ENCODE measurements at places on chromosomes 12 and 14.

DNA sequence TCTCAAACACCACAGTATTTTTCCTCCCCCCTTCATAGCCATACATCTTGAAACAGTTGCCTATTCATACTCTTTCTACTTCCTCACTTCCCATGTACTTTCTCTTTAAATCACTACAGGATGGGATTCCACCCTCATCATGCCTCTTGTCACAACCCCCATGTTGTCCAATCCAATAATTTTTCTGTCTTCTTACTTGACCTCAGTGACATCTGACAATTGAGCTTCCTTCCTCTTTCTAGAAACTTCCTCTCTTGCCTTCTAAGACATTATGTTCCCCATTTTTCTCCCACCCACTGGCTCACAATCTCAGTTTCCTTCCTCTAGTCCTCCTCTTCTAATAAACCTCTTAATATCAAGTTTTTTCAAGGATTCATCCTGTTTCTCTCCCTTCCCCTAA, 5.3 kb downstream of the C2CD5 start:
- DNase-seq: no peak

DNA sequence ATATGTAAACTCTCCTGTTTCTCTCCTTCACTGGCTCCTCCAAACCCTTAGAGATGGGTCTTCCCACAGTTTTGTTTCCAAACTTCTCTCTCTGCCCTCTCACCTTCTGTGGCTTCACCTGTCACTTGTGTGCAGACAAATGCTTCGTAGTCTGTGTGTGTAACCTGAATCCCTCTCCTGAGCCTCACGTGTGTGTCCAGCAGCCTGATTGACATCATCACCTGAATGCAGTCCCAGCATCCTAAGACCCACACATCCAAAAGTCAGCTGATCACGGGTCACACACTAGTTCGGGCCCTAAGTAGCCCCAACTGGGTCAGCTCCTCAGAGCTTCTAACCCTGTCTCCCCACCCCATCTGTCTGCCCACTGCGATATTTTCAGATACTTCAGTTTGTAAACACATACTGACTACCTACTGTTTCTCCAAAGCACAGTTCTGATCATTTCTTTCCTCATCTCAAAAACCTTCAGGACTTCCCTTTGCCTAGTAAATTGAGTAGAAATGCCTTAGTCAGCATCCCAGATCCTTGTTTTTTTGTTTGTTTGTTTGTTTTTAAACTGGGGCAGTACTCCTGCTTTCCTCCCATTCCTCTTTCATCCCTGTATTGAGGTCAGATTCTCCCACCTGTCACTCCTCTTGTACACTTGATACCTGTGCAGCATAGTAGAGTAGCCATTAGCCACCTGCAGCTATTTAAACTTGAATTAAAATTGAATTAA, 23.7 kb downstream of the FNTB start:
- no peak for DNase-seq

GRCh38 chr14:106505366-106505765, 979.0 kb downstream of the TMEM121 start:
- no peak for DNase-seq

DNA sequence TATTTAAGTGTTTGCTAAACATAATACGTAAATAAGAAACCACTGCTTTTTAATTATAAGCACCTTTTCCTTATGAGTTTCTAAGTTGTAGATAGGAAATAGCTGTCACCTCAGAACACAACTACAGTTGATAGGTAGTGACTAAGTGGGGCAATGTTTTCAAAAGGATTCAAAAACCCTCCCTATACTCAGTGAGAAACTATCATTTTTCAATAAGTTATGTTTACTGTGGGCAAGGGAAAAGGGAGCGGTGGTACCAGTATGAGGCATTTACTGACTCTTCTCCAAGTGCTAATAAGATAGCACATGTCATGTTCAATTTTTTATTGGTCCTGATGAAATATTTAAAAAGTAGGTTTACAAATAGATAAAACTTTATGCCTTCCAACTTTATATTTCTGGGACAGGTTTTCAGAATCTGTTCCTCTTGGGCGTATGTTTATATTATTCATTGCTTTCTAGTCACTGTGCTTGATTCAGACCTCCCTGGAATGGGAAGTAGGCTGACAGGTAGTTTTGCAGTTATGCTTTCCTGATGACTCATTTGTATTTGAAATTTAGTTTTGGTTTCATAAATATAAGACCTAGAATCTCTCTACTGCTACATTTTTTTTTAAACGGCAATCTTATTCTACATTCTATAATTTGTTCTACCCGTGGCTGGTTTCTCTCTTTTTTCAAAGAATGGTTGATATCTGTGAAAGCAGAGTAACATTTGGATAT, 153.1 kb downstream of the TMEM117 start:
- DNase-seq: no peak

GRCh38 chr12:80199931-80200330, 100.6 kb downstream of the OTOGL start:
- no peak for DNase-seq

DNA sequence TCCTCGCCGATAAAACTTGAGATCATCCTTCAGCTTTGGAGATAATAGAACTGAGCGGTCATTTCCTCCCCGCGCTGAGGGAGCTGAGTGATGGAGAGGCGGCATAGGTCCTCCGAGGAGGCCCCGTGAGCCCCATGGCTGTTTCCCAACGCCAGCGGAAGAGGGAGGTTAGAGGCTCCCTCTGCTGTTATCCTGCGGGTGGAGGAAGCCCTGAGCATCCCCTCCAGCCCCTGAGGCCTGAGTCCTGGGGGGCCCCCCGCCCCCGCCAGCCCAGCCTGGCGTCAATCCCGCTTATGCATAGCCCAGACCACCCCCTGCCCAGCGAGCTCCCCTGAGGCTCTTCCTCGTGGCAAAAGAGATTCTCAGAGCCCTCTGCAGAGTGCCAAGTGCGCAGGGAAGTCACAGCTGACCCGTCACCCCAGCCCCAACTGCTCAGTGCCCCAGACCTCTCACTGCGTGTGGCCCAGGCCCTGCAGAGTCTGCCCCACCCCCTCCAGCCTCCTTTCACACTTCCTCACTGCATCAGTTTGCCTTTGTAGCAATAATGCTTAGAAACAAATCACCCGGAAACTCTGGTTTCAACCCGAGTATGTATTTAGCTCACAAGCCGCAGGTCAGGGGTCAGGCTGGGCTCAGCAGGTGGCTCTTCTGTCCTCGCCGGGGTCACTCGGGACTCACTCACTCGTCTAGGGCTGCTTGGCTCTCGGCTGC, 44.7 kb upstream of the GALNT9 start:
- no peak for DNase-seq

DNA sequence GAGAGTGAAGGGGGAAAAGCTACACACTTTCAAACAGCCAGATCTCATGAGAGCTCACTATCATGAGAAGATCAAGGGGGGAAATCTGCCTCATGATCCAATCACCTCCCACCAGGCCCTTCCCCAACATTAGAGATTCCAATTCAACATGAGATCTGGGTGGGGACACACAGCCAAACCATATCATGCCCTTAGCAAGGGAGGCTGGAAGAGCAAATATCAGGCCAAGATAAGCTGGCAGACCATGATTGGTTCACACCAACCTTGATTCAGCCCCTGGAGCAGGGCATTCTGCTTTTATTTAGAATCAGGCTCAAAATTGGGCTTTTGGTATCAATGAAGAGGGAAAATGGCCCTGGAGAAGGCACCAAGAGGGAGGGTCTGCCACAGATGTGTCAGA, 137.4 kb downstream of the PRKCH start:
- no peak for DNase-seq

DNA sequence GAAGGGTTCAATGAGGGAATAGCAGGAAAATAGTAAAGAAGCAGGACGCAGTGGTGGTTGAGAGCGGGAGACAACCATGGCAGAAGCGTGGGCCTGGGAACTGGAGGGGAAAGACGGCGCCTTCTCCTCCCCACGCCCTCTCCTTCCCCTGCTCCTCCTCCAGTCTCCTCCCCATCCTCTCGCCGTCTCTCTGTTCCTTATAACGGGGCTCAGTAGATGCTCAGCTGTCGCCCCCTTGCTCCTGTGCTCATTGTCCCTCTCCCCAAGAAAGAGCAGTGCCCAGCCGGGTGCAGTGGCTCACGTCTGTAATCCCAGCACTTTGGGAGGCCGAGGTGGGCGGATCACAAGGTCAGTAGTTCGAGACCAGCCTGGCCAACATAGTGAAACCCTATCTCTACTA, 142.0 kb downstream of the BCL11B start:
- no peak for DNase-seq

DNA sequence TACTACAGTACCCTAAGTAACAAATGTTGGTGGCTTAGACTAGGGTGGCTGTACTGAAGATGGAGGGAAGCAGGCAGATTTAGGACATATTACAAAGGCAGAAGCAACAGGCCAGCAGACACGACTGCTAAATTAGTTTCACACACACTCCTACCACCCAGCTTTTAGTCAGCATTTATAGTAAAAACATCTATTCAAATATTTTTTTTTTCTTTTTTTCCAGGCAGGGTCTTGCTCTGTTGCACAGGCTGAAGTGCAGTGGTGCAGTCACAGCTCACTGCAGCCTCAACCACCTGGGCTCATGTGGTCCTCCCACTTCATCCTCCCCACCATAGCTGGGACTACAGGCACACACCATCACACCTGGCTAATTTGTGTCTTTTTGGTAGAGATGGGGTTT, 72.9 kb downstream of the CDK17 start:
- DNase-seq: no peak

GRCh38 chr14:100400115-100400514, 77.0 kb downstream of the SLC25A47 start:
- DNase-seq: no peak

GRCh38 chr12:99154216-99154982, 493.2 kb upstream of the GARIN6 start:
- DNase-seq: no peak

- DNase-seq: no peak
Observed at GRCh38 chr14:104119119-104119487, 19.3 kb upstream of the KIF26A start.

DNA sequence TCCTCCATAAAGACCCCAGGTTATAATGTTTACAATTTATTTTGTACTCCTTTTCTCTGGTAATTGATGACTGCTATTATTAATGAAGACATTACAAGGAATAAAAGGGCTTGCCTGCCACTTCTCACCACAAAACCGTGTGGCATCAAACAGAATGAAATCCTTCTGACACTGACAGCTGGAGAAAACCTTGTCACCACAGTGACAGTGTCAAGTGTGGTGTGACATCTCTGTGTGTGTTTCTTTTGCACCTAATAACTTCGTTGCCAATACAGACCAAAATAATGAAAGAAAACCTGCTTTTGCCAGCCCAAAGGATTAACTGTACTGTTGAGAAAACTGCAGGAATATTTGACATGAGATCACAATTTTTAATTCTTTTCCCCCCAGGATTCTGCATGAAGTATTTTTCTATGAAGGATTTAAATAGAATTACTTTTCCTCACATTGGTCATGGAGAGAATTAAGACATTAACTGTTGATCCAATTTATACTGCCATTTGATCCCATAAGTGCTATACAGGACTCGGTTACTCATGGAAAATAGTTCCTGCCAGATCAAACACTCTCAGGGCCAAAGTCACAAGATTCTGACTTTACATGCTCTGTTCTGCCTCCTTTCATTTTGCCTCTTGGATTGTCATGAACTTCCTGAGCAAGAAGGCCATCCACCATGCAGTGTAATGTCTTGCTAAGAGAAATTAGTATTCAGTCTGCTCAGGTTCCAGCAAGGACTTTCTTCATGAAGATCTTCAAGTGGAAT, 60.4 kb upstream of the IFNG-AS1 start:
- no peak for DNase-seq

GRCh38 chr12:99043319-99043914, 398.3 kb downstream of the APAF1 start:
- peak; percentile 36 for DNase-seq

GRCh38 chr12:71948390-71948789, 9.7 kb downstream of the TPH2 start:
- DNase-seq: no peak

- no peak for DNase-seq
Observed at GRCh38 chr12:105334001-105334400, 3.5 kb downstream of the C12orf75 start.

GRCh38 chr14:102654298-102654697, 61.8 kb downstream of the RCOR1 start:
- peak; percentile 8 for DNase-seq

- no peak for DNase-seq
Observed at GRCh38 chr12:4285070-4285469, 11.5 kb downstream of the CCND2 start.

DNA sequence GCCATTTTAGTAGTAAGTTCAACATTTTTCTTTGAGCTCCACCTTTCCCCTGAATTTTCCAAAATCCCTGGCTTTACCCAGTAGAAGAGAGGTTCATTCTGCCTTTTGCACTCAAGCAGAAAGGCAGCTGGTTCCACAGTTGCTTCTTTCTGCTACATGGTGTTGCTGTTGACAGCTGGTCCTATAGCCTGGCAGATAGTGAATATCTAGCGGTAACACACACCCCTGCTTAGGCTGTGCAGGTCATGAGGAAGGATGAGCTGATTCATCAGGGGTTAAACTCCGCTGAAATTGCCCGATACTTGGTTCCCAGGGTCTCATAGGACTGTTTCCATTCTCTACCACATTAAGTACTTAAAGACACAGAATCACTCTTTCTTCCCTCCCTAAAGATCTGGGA, 62.4 kb downstream of the PUS7L start:
- DNase-seq: no peak

- DNase-seq: no peak
Observed at GRCh38 chr12:31958569-31959160, 550 bp upstream of the RESF1 start.

DNA sequence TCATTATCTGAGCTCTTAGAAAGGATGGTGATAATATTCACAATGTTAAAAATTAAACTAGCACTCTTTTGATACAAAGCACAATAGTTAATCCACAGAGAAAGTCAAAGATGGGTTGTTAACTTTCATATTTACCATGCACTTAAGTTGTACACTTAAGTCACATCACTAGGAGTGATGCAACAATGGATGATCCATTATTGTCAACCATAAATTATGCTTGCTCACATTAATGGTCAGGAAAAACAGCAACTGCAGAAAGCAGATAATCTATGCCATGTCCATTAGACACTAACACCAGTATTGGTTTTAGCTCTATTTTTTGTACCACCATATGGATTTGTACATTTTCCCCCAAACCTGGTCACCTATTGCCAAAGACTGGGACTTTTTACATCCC, 195.5 kb downstream of the FOXA1 start:
- DNase-seq: no peak

- DNase-seq: no peak
Observed at GRCh38 chr12:94128280-94128679, 20.1 kb upstream of the PLXNC1 start.

GRCh38 chr12:95411466-95411865, 62.5 kb upstream of the METAP2 start:
- no peak for DNase-seq

- DNase-seq: no peak
Observed at GRCh38 chr12:89927226-89927698, 218.6 kb upstream of the ATP2B1 start.

- DNase-seq: no peak
Observed at GRCh38 chr14:73173092-73173735, 36.9 kb downstream of the PSEN1 start.

GRCh38 chr14:71703477-71703876, 228.8 kb upstream of the RGS6 start:
- DNase-seq: no peak

GRCh38 chr14:73750531-73750901, 36.3 kb upstream of the PNMA1 start:
- DNase-seq: no peak

Measured in activated naive CD8-positive, alpha-beta T cell treated with anti-CD3 and anti-CD28 coated beads for 36 hours (primary cell).